Germinal center (tissue), 1 donor: ENCODE measurements at places on chromosomes 16 and 17.

DNA sequence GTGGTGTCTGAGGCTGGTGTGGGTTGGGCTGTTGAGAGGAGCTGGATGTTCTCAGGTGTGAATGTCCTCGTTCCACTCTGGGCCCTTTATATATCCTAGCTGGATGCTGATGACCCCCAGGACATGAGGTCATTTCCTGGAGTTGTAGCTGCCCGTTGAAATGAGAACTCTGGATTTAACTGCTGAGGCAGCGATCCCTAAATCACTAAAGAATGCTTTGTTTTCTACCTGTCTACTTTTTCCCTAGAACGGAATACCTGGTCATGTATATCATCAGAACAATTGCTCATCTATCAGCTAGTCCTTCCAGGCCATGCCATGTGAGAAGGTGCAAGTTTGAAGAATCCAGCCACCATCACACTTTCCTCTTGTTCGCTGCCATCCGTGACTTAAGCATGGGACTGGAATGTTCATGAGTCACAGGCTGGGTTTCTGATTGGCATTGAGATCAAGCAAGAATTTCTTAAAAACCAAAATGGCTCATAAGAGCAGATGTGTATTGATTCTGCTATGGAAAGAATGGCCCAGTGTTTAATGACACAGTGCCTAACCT, at the start of gene KRTAP2-3:
KRTAP2-3 (minus strand) TSS at position 63 of the 553 bp plus-strand sequence. CDS start 64 bp downstream, outside the sequence.
- DNase-seq = no peak

GRCh38 chr16:54750249-54750648, 180.4 kb upstream of the IRX5 start:
- no peak for DNase-seq

GRCh38 chr17:74822939-74823367, 36.7 kb downstream of the GRIN2C start:
- DNase-seq = no peak

- DNase-seq = no peak
Measured at GRCh38 chr16:47565454-47565853, 104.3 kb downstream of the PHKB start.

GRCh38 chr16:30157214-30157613, 26.2 kb upstream of the CORO1A start:
- DNase-seq = no peak

- DNase-seq = peak; percentile 47
Measured at GRCh38 chr17:58352596-58353388, 791 bp upstream of the SUPT4H1 start.

DNA sequence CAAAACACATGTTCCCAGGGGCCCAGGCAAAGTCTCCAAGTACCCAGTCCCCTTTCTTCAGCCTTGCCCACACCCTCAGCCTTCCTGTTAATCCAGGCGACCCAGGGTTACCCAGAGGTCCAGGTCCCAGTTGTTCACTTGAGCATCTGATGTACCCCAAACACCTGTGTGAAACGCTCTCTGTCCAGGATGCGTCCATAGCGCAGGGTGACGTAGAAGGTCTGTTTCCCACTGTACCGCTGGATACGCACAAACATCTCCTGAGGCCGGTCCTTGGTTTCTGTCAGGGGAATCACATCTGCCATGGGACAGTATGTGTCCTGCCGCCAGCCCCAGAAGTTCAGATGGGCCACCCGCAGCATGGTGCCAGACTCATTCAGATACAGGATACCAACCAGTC, 1.6 kb downstream of the TMEM186 start:
- DNase-seq = no peak

GRCh38 chr17:57236686-57237299, 19.5 kb upstream of the MSI2 start:
- no peak for DNase-seq

DNA sequence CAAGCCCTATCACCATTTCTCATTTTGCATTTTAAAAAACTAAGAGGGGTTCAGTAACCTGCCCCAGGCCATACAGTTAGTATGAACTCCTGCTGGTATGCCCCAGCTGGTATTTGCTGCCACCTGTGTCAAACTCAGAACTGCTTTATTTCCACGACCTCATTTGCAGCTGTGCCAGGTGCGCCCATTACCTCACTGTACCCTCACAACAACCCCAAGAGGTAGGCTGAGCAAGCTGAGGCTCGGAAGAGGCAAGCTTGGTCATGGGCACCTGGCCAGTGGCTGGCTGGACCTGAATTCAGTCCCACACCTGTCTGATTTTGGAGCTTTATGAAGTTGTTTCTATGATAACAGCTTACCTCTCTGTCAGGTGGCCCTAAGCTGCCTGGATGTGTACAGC, 7.6 kb downstream of the EPN2 start:
- DNase-seq = no peak

DNA sequence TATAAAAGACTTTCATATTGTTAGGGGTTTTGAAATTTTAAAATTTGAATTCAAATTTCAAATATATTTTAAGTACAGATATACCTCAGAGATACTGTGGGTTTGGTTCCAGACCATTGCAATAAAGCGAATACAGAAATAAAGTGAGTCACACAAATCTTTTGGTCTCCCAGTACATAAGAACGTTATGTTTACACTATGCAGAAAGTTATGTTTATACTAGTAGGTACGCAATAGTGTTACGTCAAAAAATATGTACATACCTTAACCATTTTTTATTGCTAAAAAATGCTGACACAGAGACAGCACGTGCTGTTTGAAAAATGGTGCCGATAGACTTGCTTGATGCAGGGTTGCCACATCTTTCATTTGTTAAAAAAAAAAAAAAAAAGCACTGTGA, 19.7 kb downstream of the NUP88 start:
- no peak for DNase-seq

DNA sequence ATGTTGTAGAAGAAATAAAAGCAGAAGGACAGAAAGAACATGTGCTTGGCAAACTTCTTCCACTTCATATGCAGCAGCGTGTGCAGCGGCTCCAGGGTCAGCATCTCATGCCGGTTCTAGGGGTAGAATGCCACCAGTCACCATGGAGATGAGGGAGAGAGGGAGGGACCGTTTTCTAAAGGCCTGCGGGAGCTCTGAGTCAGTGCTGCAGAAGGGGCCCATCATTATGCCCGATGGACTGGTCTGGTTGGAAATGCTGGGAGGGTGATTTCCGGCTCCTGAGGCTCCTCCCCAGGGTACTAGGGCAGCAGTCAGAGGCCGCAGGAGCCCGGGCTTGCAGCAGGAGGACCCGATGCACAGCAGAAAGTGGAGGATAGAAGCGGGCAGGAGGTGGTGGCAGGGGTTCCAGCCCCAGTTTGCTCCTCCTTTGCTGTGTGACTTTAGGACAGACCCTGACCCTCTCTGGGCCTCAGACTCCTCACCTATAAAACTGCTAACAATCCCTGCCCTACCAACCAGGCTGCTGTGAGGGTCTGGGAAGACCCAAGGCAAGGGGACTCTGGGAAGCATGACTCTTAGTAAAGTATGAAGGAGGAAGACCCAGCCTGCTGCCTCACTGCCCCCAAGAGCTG, 28.6 kb downstream of the TRPV3 start:
- DNase-seq = no peak

GRCh38 chr16:55039042-55039441, 108.4 kb downstream of the IRX5 start:
- no peak for DNase-seq

DNA sequence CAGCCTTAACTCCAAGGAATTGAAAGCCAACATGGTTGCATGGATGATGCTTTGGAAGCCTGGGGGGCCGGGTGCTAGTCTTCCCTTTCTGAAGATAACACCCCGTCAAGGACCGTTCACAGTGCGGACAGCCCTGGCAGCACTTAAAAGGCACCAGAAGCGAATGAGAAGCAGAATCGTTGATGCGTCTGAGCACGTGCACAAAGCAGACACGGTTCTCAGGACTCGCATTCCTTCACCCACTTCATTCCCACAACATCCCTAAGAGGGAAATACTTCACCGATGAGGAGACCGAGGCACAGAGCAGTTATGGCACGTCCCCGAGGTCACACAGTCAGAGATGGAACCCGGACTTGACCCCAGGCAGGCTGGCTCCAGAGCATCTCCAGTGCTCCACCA, 14.2 kb downstream of the TRPV1 start:
- DNase-seq = no peak

DNA sequence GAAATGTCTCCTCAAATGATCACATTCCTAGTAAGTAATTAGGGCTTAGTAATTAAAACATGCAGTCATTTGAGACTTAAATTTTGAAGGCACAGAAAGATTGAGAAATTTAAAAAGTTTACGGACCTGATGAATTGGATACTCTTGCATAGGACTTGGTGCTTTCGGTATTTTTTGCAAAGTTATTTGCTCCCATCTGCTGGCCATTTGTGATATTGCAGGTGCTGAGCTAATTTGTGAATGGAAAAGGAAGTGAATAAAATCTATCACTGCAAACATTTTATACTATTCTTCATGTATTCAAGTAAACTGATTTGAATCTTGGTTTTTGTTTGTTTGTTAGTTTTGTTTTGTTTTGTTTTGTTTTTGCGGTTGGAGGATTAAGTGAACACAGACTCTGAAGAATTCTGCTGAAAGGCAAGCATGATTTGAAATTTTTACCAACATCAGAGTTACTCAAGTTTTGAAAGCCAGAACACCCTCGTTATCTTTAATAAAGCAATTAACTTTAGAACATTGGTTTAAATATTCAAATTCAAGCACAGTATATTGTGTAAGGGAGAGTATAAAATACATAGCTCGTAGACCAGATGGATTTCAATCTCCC, 689.5 kb upstream of the RBFOX1 start:
- peak; percentile 8 for DNase-seq

DNA sequence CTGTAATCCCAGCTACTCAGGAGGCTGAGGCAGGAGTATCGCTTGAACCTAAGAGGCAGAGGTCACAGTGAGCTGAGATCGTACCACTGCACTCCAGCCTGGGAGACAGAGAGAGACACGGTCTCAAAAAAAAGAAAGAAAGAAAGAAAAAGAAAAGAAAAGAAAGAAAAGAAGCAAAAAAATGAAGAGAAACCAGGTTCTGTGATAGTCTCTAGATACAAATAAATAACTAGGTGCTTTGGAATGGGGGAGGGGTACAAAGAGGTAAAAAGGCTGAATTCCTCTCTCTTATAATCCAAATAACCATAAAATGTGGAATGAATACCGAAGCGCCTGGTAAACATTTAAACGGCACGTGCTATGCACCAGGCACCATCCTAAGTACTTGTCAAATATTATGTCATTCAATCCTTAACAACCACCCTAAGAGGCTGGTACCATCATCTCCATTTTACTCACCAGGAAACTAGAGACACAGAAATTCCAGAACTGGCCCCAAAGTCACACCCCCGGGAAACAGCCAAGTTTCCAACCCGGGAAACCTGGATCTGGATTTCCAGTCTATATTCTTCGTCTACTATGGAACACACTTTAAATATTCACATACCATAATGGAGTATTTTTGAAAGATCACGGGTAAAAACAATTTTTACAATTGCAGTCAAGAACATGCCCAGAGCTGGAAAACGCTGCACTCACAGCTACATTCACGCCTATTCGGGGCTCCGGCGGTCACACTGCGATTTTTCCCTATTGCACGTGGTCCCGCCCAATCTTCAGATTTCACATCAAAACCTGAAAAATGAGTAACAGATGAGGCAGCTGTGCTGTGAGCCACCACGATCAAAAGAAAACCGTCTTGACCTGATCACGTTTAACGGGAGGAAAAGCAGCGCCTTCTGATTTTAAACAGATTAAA, 10.5 kb downstream of the NXN start:
- no peak for DNase-seq

DNA sequence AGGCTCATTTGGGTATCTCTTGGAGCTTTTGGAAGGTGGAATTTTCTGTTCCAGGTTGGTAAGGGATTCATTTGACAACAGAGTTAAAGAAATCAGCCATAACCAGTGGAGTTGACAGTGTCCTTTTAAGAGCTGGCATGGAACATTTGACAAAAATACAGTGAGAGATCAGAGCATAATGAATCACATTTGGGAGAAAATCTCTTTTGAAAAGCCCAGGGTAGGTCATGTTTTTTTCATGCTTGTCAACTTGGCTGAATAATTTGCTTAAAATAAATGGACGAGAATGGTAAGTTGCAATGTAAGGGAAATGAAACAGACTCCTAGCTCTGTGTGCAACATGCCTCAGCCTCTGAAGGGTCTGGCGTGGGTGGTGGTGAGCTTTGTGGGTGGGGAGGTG, 235.3 kb upstream of the N4BP1 start:
- no peak for DNase-seq

GRCh38 chr16:15742716-15743115, 92.7 kb downstream of the NDE1 start:
- DNase-seq = no peak

DNA sequence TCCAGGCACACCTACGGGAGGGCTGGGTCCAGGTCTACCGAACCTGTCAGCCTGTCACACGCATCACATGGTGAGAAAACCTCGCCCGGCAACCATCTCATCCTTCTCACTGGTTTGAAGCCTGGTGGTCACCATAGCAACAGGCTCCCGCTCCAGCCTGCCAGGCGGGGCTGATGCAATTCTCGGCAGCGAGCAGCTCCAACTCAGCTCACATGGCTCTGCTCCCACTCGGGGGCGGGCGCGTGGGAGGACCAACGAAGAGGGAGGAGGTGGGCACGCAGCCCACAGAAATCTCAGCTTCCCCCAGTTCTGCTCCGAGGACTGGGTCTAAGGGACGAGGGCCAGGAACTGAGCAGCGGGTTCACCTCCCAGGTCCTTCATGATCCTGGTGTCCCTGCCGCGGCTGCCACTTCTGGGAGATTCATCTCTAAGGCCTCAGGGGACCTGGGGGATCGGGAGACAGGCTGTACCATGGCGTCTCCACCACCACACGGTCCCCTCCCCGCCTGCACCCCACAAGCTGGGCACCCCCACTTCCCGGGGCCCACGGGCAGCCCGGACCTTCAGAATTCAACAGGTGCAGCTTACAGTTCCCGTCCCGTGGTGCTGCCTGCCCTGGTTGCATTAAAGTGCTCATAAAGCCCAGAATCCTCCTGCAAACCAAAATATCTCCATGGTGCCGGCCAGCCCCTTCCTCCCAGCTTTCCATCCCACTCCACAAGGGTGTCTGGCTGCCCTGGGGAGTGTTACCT, 25.8 kb downstream of the ABR start:
- DNase-seq = no peak

- DNase-seq = no peak
Measured at GRCh38 chr16:67163999-67164558, 466 bp upstream of the HSF4 start.

- no peak for DNase-seq
Measured at GRCh38 chr17:51857052-51857597, 301.4 kb downstream of the CA10 start.

DNA sequence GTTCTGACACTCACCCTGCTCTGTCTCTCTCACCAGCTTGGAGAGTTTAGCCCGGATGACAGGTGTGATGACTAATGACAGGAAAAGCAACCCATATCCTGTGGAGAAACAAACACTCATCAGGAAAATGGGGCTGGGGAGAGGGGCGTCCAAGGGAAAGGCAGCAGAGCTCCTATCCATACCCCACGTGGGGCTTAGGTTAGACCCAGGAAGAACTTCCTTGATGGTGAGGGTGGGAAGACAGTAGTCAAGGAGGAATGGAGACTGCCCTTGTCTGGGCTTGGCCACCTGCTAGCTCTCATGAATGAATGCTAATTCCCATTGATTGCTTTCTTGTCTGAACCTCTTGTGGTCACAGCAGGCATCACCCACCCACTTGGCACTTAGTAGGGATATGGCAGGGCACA, 3.8 kb downstream of the SLC46A1 start:
- no peak for DNase-seq

- no peak for DNase-seq
Measured at GRCh38 chr16:73280388-73280787, 232.5 kb upstream of the ZFHX3 start.
